ENCODE measurements at places on chromosomes 13 and 19. TPM values are rescaled to one million over a fixed set of nuclear protein-coding genes. Genes with fewer than 3 reads are reported as not detected.
A peak's percentile ranks its signal among the peaks of the same experiment; 100 is the strongest.

CALR3 gene
- total RNA-seq, result not detected

HIF3A gene
- total RNA-seq, result not detected

DNA sequence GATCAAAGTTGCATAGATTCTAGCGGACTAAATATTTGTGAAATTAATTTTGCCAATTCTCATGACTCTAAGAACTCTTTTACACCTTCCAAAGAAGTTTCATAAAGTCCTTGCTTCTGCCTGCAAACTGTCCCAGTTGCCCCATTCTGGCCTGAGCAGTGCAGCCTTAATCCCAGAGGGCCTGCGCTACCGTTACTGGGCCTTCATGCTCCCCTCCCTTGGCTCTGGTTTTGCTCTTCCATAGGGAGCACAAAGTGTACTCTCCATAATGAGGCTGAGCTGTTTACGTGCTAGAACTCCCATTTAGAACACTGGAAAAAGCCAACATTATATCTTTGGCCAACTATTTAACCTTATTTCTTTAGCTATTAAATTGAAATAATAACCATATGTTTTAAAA, 2.1 kb downstream of the MTIF3 start:
- peak overlapping the region; percentile 14 for H3K4me3 ChIP-seq
- peaks cover 17% of the 10 kb centered on the region for H3K36me3 ChIP-seq
- H3K27ac ChIP-seq, result peak overlapping the region; percentile 21
- DNase-seq, result no peak
- H3K4me1 ChIP-seq, result peaks cover 48% of the 10 kb centered on the region

- no peak for DNase-seq
- peaks cover 19% of the 10 kb centered on the region for H3K4me1 ChIP-seq
- no peaks in the 10 kb centered on the region for H3K27me3 ChIP-seq
- H3K27ac ChIP-seq, result no peak overlapping the region
- H3K4me3 ChIP-seq, result no peak overlapping the region
These were observed 163.5 kb downstream of the COG6 start for GRCh38 chr13:39818953-39819352.

GRCh38 chr19:10418235-10418484, 2.2 kb upstream of the PDE4A start:
- H3K36me3 ChIP-seq, result peaks cover 47% of the 10 kb centered on the region
- H3K4me1 ChIP-seq, result peaks cover 44% of the 10 kb centered on the region
- no peak for DNase-seq
- no peaks in the 10 kb centered on the region for H3K27me3 ChIP-seq
- H3K27ac ChIP-seq, result peak overlapping the region; percentile 84

- no peak overlapping the region for H3K4me3 ChIP-seq
- no peak for DNase-seq
- H3K27ac ChIP-seq, result no peak overlapping the region
- no peaks in the 10 kb centered on the region for H3K36me3 ChIP-seq
These were observed 7.6 kb downstream of the LGALS4 start for GRCh38 chr19:38805180-38805579.

DNA sequence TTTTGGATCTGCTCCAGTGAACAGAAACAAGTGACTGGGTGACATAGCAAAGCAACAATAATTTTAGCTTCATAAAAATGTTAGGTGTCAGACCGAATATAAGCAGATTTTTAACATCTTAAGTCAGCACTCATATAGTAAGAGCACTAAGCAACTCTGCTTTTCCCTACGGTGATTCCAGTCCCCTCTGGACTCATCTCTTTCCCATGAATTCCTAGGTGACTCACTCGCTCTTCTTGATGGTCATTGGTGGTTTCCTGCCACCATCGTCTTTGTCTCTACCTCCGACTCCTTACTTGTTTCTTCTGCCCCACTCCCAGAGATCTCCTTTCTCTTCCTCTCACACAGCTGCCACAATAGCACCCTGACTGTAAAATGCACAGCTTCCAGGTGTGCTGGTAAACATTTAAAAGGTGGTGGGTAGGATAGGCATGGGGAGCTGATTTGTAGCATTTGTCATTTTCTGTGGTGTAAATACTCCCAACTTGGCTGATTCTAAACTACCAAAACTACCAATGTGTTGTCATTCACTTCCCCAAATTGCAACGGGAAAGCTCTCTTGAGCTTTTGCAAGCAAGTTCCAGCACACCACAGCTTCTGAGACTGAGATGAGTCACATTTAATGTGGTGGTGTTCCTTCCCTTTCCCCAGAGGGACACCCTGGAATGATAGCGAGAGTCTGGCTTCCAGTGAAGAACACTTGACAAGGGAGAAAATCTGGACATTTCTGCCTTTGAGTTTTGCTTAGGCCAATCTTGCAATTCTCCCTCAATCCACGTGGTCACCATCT, 42.8 kb upstream of the CLDN10 start:
- no peaks in the 10 kb centered on the region for H3K27me3 ChIP-seq
- H3K36me3 ChIP-seq, result no peaks in the 10 kb centered on the region
- no peak overlapping the region for H3K4me3 ChIP-seq
- H3K4me1 ChIP-seq, result no peaks in the 10 kb centered on the region
- no peak overlapping the region for H3K27ac ChIP-seq
- no peak for DNase-seq

Data from activated T-helper 2 cell treated with anti-CD3 and anti-CD28 coated beads, Interferon-gamma antibody, Interleukin-2, Interleukin-4, amounts not matched to agents 10 μg/mL and 5 μg/mL and 100 μg/mL, durations not matched to agents 14 hours and 24 hours and 36 hours (primary cell).